Activated gamma-delta T cell treated with anti-CD3 and anti-CD28 coated beads, Interleukin-2, amount 50 U/mL, for 16 hours (primary cell): ENCODE measurements at places on chromosomes 11 and 22.

DNA sequence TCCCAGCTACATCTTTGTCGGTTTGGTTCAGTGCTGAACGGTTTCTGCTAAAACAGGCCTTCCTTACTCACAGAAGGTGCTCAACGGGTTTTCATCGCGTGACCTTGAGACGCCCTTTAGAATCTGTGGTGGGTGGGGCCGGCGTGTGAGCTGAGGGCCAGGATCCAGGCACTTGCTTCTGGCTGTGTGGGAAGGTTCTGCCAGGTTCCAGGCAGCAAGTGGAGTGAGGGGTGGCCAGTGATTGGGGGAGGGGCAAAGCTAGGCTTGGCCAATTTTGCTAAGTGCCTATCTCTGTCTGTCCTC lies 35.2 kb downstream of the KCNJ4 start:
- DNase-seq = no peak

GRCh38 chr11:41177791-41178190 lies 281.7 kb downstream of the LRRC4C start:
- no peak for DNase-seq

DNA sequence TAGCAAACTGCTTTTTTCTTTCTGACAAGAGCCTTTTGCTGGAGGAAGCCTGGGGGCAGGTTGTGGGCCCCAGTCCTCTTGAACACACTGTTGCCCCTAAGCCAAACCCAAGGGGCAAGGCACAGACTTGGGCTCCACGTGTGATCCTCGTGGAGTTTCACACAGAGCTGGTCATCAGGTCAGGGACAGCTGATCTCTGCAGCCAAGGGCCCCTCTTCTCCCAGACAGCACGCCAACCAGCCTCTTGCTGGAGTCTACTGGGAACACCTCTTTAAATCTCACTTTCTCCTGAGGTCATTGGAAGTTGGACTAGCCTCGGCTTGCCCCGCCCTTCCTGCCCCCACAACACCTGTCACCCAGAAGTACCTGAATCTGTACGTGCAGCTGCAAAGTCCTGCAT lies 39.8 kb downstream of the C11orf58 start:
- DNase-seq = no peak

GRCh38 chr22:20456064-20456721 lies 18.6 kb upstream of the SCARF2 start:
- DNase-seq = peak; percentile 52

- no peak for DNase-seq
Observed at GRCh38 chr11:130220311-130221035, 60.9 kb downstream of the ST14 start.

- DNase-seq = peak; percentile 72
Observed at GRCh38 chr11:67583247-67584204, at the start of gene GSTP1. TSS of gene GSTP1 (plus strand) at chr11:67583812. CDS start at chr11:67583844, 32 bp downstream.

- no peak for DNase-seq
Observed at GRCh38 chr11:69554849-69555248, 73.4 kb downstream of the LINC01488 start.

- no peak for DNase-seq
Observed at GRCh38 chr11:111472228-111472627, 40.0 kb downstream of the BTG4 start.

- no peak for DNase-seq
Observed at GRCh38 chr11:4433856-4434255, 15.2 kb upstream of the OR52K2 start.

- DNase-seq = no peak
Observed at GRCh38 chr11:77353131-77353530, 51.6 kb upstream of the GDPD4 start.

GRCh38 chr11:59668188-59668949 lies 468 bp downstream of the PATL1 start:
- DNase-seq = peak; percentile 48

- no peak for DNase-seq
Observed at GRCh38 chr11:104897891-104898684, at the start of gene CASP12. TSS of gene CASP12 (minus strand) at chr11:104898460.

DNA sequence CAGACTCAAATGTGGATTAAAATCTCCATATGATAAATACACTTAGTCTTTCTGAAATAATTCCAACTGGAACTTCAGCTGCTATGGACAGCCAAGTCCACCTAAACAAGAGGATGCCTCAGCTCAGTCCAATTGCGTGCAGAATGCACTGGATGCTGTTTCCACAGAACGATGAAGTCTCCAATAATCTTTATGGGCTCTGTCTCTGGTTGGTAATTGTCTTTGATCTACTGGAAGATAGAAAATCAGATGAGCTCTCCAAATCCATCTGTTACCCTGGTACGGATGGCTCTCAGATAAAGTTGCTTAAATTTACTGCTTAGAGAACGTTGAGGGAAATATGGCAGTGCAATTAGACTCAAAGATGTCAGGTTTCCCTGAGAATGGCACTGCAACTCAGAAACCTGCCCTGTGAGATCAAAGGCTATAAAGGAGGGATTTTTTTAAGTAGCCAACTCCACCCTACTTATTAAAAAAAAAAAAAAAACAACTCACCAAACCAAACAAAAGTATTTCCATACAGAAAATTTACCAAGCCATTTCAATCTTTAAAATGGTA lies 859 bp upstream of the BIRC3 start:
- DNase-seq = no peak

DNA sequence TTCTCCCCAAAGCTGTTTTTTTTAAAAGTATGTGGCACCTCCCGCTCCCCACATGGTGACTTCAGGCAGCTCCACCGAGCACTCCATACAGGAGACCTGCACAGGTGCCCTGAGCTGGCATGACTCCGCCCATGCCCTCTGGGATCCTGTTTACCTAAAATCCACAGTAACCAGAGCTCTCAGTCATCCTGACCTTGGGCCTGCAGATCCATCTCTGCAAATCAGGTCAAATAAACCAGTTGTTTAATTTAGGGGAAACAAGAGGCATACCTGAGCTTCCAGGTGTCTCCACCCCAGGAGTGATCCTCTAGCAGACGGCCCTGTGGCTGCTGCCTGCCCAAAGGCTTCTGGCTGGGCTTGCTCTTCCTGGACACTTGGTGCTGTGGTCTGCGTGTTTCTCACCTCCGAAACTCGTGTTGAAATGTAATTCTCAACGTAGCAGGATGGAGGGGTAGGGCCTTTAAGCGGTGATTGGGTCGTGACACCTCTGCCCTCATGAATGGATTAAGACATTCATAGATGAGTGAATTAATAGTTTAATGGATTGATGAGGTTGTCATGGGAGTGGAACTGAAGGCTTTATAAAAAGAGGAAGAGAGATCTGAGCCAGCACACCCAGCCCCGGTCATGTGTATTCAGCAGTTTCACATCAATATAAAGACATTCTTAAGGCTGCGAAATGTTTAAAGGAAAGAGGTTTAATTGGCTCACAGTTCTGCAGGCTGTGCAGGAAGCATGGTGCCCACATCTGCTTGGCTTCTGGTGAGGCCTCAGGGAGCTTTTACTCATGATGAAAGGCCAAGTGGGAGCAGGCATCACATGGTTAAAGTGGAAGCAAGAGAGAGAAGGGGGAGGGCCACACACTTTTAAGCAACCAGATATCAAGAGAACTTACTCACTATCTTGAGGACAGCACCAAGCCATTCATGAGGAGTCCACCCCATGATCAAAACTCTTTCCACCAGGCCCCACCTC lies 34.1 kb downstream of the LINC01488 start:
- DNase-seq = no peak

- DNase-seq = no peak
Observed at GRCh38 chr11:3953327-3953726, 97.9 kb downstream of the STIM1 start.

GRCh38 chr11:60657888-60658287 lies 41.5 kb upstream of the MS4A8 start:
- DNase-seq = no peak

- no peak for DNase-seq
Observed at GRCh38 chr11:132078264-132079076, 708.1 kb downstream of the NTM start.

DNA sequence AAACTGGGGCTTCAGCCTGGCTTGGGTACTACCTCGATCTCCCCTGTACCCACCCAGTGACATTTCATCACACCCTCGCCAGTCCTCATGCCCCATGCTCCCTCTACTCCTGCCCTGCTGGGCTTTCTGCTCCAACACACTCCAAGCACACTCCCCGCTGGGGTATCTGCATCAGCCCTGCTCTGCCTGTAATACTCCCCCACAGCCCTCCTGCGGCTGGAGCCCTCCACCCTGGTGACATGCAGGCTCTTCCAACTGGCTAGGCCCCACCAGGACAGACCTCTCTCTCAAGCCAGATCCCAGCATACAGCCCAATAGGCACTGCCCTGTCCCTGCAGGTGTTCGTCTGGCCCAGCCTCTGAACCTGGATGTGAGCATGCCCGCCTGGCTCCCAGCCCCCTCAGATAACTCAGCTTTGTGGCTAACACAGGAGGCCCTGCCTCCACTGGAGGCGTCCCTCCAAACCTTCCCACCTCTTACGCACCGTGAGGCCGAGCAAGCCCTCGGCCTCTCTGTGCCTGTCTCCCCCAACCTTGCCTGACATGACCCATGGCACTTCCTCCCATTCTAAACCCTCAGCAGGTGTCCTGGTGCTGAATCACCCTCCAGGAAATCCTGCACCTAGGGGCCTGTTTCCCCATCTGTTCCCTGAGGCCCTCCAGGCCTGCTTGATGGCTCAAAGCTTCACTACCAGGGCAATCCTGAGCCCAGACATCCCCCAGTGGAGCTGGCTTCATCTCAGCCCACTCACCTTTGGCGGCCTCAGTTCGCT lies 33.5 kb upstream of the TXNRD2 start:
- DNase-seq = no peak

- DNase-seq = no peak
Observed at GRCh38 chr11:16778876-16779275, 40.4 kb downstream of the C11orf58 start.

DNA sequence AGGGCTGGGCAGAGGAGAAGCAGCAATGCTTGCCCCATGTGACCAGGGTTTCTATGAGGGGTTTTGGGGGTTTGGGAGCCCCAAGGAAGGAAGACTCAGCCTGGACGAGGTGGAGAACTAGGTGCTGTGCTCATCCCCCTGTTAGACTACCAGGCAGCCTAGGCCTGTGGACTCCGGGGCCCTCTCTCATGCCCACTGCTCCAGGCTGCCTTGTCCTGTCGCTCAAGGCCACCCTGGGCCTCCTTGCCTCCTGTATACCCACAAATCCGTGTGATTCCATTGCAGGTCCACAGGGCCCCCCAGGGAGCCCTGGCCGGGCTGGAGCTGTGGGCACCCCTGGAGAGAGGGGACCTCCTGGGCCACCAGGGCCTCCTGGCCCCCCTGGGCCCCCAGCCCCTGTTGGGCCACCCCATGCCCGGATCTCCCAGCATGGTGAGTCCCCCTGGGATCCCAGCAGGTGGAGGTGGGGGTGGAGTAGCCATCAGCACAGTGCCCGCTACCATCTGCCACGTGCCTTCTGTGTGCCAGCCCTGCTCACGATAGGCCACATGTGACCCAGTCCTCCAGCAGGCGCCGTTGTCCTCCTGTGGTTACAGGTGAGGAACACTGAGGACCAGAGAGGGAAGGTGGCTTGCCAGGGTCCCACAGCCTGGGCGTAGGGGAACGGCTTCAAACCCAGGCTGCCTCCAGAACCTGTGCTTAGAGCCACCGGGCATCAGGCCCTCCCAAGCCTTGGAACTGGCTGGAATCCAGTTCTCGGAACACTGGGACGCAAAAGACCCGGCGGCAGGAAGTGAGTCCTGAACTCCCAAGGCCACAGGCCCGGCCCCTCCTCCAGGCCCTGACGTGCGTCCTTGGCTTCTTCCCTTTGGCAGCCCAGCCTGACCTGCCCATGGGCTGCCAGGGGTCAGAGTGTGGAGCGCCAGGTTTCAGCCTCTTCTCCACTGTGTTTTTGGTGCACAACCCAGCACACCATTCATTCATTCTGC lies 26.6 kb downstream of the EMID1 start:
- DNase-seq = no peak

DNA sequence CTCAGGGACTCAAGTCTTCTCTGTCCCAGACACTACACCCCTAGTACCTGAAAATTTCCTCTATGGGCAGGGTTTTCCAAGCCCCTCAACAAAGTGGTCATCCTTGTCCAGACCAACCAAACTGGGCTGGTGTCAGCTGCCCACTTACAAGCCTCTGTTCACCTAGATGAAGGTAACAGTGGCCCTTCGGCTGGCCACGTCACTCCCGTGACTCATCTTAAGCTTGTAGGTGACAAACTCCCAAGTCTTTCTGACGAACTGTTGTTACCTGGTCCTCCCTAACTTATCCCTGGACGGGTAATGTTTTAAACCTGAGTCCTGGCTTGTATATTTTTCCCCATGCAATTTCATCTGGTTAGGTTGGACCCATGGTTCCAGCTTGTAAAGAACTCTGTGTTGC lies 4.7 kb downstream of the CXCR5 start:
- DNase-seq = no peak
